ENCODE measurements at places on chromosomes 7 and 10.

- no peak for DNase-seq
Observed at GRCh38 chr7:142001163-142001874, 5.6 kb downstream of the MGAM start.

DNA sequence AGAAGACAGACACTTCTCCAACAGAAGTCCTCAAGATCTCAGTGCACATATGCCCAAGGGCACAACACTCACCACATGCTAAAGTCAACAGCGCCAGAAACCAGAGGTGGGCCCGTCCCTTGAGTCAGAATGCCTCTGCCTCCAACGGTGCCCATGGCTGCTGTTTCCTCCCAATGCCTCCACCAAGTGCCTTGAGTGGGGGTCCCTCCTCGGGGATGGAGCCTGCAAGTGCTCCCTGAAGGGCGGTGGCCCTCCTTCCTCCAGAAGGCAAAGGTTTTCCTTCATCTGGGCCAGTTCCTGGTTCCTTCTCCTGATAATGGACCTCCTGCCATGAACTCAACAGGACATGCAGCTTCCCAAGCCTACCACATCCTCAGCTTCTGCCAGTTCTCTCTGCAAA lies 58.5 kb downstream of the TNS3 start:
- no peak for DNase-seq

DNA sequence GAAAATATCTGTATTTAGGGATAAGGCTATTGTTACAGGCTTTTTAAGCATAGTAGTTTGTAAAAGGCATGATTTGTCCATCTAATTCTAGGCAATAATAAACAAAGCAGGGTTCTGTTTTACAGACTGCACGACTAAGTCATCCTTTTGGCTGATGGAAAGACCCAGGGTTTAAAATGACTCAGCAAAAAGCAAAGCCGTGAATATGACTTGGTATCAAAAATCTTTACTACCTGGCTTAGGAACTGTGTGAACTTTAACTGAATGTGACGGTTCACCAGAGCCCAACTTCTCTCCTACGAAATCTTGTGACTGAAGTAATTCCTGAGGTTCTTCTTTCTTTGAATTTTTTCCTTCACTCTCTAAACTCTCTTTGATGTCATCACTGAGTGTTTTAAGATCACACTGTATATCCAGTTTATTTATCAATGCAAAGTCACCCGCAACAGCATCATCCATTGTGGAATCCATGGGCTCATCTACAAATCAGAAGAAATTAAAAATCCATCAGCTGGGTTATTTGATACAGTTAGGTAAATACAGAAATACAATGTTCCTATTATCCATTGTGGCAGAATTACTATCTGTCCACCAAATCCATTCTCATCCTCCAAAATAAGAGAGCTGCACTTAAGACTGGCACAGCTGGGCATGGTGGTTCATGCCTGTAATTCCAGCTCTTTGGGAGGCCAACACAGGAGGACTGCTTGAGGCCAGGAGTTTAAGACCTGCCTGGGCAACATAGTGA lies 17.0 kb downstream of the ATE1 start:
- DNase-seq, result no peak

- DNase-seq, result no peak
Observed at GRCh38 chr7:540997-541396, 21.4 kb upstream of the PDGFA start.

All from lower leg skin (tissue), 4 donors.